ENCODE measurements at places on chromosomes 1 and 21.

- H3K27ac ChIP-seq, result no peak overlapping the region
- no peak for DNase-seq
- H3K4me1 ChIP-seq, result no peaks in the 10 kb centered on the region
- H3K4me3 ChIP-seq, result no peak overlapping the region
Observed at GRCh38 chr1:64624218-64624713, 120.6 kb upstream of the RAVER2 start.

DNA sequence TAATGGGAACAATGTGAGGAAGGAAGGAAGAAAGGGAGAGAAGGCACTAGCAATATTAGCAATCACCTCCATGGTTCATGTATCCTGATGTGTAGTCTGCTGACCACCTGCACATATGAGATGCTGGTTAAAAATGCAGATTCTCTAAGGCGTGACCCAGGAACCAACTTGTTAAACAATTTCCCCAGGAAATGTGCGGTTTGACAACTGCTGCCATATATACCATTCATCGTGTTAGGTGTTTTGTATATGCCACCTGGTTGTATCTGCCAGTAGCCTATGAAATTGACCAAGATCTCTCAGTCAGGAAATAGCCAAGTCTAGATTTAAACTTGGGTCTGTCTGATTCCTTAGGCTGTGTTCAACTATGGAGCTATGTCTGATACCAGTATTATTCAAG, 4.1 kb downstream of the SEMA4A start:
- H3K27ac ChIP-seq, result no peak overlapping the region
- peaks cover 5% of the 10 kb centered on the region for H3K4me1 ChIP-seq
- peaks cover 7% of the 10 kb centered on the region for H3K27me3 ChIP-seq
- no peaks in the 10 kb centered on the region for H3K36me3 ChIP-seq

DNA sequence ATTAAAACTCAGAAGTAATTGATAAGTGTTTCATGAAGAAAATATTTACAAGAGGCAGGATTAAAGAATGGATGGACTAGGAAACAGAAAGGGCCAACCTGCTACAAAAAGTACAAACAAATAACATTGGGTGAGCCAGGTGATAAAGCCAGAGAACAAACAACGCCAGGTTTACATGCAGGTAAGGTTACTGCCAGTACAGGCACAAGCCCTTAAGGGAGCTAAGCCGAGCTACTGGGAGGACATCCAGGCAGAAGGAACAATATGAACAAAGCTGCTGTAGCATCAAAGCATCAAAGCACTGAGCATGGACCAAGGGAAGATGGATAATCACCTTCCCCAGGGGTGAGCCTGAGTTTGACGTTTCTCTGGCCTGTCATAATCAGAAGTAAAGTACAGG, 380.7 kb downstream of the SEC16B start:
- no peaks in the 10 kb centered on the region for H3K36me3 ChIP-seq
- no peaks in the 10 kb centered on the region for H3K4me1 ChIP-seq

GRCh38 chr1:114750780-114751179, 7.0 kb downstream of the CSDE1 start:
- no peaks in the 10 kb centered on the region for H3K27me3 ChIP-seq
- no peak overlapping the region for H3K4me3 ChIP-seq
- no peak overlapping the region for H3K27ac ChIP-seq
- peaks cover 10% of the 10 kb centered on the region for H3K36me3 ChIP-seq

GRCh38 chr21:39580744-39581143, 32.0 kb upstream of the B3GALT5 start:
- no peaks in the 10 kb centered on the region for H3K27me3 ChIP-seq
- no peak for DNase-seq
- H3K27ac ChIP-seq, result no peak overlapping the region
- H3K4me1 ChIP-seq, result peaks cover 5% of the 10 kb centered on the region
- no peaks in the 10 kb centered on the region for H3K36me3 ChIP-seq

- H3K27ac ChIP-seq, result no peak overlapping the region
- no peaks in the 10 kb centered on the region for H3K36me3 ChIP-seq
- peak; percentile 69 for DNase-seq
- H3K27me3 ChIP-seq, result no peaks in the 10 kb centered on the region
Observed at GRCh38 chr1:233394860-233395717, 67.6 kb downstream of the MAP3K21 start.

- H3K36me3 ChIP-seq, result no peaks in the 10 kb centered on the region
- H3K4me1 ChIP-seq, result no peaks in the 10 kb centered on the region
- DNase-seq, result no peak
- H3K27me3 ChIP-seq, result no peaks in the 10 kb centered on the region
- no peak overlapping the region for H3K4me3 ChIP-seq
Observed at GRCh38 chr1:244585867-244586266, 67.1 kb upstream of the DESI2 start.

DNA sequence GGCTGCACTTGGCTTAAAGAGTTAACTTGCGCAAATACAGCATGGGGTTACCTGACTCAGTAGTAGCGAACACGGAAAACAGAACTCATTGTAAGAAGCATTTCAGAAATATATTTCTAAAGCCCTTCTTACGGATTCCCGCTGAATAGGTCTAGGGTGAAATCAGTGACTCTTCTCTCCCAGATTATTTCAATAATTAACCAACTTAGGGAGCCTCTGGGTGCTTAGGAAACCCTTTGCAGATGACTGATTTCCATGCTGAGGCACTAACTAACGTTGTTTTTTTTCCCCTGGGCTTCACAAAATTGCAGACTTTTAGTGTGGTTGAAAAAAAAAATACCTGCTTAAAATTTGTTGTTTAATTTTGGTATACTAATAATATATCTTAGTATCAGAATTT, 40.3 kb downstream of the BTG3 start:
- peaks cover 7% of the 10 kb centered on the region for H3K4me1 ChIP-seq
- H3K27ac ChIP-seq, result no peak overlapping the region
- peaks cover 15% of the 10 kb centered on the region for H3K36me3 ChIP-seq
- H3K27me3 ChIP-seq, result no peaks in the 10 kb centered on the region
- no peak for DNase-seq

DNA sequence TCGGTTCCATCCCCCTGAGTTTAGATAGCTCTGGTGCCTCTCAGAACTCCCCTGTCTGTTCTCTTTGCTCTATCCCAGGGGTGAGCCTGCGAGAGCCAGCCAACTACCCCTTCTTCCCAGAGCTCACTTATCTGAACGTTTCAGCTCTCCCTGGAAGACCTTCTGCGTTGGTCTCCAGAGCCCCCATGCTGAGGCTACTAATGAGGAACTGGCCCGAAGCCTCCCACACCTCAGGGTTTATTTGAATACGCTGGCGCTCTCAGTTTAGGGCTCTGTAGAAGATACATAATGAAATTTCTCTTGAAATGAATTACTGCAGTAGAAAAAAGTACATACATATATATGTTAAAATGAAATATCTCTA, 43.5 kb downstream of the TCEANC2 start:
- H3K27me3 ChIP-seq, result no peaks in the 10 kb centered on the region
- no peaks in the 10 kb centered on the region for H3K36me3 ChIP-seq
- peak; percentile 57 for DNase-seq
- peaks cover 15% of the 10 kb centered on the region for H3K4me1 ChIP-seq
- H3K27ac ChIP-seq, result no peak overlapping the region

DNA sequence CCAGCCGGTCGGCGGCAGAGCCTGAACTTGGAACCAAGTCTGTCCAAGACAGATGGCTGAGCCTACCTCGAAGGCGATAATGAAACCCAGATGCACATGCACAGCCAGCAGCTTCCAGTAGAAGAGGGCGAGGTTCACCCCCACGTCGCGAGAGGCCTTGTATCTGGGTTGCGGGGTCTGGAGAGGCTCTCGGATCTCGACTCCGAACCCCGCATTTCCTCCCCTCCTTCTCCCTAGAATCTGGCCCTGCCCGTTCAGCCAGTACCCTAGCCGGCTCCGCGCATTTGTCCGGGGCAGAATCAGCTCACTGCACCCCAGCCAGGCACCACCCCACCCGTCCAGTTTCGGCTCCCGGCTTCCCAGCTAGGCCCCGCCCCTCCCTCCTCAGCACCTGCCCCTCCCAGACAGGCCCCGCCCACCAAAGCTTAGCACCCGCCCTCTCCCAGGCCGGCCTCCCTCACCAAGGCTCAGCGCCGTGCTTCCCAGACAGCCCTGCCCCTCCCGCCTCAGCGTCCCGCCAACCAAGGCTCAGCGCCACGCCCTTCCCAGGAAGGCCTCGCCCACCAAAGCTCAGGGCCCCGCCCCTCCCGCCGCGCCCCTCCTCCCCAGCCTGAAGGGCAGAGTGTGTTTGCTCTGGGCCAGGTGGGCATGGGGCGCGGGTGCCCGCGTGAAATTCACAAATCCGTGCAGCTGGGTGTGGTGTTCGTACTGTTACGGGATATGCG, 4.8 kb upstream of the ARHGEF19 start:
- peak; percentile 99 for DNase-seq
- H3K27me3 ChIP-seq, result peaks cover 53% of the 10 kb centered on the region
- peaks cover 12% of the 10 kb centered on the region for H3K4me1 ChIP-seq
- H3K27ac ChIP-seq, result no peak overlapping the region
- peak overlapping the region; percentile 48 for H3K4me3 ChIP-seq
- no peaks in the 10 kb centered on the region for H3K36me3 ChIP-seq

DNA sequence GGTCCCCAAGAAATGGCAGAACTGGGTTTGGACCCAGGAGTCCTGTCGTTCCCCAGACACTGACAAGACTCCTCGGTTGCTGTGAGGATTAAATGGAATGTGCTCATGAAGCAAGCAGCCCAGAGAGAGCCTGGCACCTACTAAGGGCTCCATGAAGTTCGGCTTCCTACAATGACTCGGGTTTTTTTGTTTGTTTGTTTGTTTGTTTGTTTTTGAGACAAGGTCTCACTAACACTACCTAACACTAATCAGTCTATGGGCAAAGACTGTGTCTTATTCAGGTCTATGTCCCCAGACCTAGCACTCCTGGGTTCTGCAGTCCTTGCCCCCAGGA, 3.4 kb upstream of the LACTBL1 start:
- no peaks in the 10 kb centered on the region for H3K36me3 ChIP-seq
- no peak overlapping the region for H3K4me3 ChIP-seq
- H3K27ac ChIP-seq, result no peak overlapping the region
- H3K27me3 ChIP-seq, result no peaks in the 10 kb centered on the region
- peaks cover 20% of the 10 kb centered on the region for H3K4me1 ChIP-seq

DNA sequence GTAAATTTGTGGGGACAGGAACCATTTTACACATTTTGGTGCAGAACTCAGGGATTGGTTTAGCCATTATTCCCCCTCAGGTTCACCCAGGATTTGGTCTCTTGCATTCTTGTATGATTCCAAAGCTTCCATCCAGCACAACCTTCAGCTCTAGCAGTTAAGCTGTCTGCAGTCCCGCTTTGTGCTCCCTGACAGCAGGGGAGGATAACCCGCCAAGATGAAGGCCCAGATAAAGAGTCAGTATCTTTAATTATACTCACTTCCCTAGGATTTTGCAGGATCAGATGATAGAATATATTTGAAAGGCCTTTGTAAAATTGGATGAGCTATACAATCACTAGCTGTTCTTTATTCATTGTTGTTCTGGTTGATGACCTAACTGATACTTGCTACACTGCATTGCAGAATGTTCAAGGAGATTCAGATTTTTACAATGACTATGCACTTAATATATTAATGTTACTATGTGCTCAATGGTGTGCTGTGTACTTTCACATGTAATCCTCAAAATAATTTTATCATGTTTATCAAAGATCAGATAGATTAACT, 49.8 kb downstream of the SLC16A1 start:
- peak; percentile 16 for DNase-seq
- H3K27me3 ChIP-seq, result no peaks in the 10 kb centered on the region
- H3K36me3 ChIP-seq, result peaks cover 2% of the 10 kb centered on the region

GRCh38 chr1:156108057-156108456, 6.5 kb upstream of the LMNA start:
- H3K27ac ChIP-seq, result no peak overlapping the region
- DNase-seq, result no peak
- peaks cover 37% of the 10 kb centered on the region for H3K4me1 ChIP-seq
- no peaks in the 10 kb centered on the region for H3K36me3 ChIP-seq
- H3K27me3 ChIP-seq, result no peaks in the 10 kb centered on the region

DNA sequence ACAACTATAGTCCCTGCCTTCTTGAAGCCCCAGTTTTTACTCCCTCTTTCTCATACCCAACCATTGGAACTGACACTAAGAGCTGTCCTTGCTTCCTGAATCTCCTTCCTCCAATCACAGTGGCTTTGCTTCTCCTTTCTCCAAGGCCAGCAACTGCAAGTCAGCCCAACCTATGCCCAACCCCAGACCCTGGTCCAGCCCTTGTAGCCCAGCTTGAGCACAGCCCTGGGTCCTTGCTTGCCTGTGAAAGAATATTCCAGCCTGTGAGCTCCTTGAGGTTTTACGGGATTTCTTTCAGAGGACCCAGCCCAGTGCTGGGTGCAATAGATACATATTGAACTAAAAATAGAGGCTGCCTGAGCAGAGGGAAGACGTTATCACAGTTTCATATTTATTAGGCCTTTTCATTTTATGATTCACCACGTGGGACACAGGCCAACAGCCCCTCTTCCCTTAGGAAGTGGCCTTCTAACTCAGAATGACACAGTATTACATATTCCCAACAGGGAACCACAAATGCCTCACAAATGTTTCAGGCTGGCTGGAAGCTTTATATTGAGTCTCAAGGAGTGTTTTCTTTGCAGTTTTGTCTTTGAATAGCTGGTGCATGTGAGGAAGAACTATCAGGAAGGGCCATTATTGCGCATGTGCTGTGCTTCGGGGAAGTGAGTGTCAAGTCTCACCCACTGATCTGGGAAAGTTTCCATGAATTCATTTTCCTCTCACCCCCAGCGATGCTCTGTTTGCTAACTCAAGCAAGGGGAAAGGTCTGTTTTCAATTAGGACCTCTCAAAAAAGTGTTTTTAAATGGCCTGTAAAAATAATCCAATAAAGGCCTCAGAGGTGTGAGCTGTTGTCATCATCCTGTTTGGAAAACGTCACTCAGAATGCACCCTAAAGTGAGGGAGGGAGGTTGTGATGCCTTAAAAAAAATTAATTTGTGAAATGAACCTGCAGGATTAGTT, 92.3 kb upstream of the NFIA start:
- H3K4me1 ChIP-seq, result peaks cover 11% of the 10 kb centered on the region
- no peak overlapping the region for H3K27ac ChIP-seq
- H3K36me3 ChIP-seq, result no peaks in the 10 kb centered on the region
- H3K27me3 ChIP-seq, result no peaks in the 10 kb centered on the region

GRCh38 chr1:220307607-220308006, 35.4 kb upstream of the RAB3GAP2 start:
- no peak overlapping the region for H3K4me3 ChIP-seq
- H3K4me1 ChIP-seq, result no peaks in the 10 kb centered on the region
- no peak for DNase-seq
- no peaks in the 10 kb centered on the region for H3K36me3 ChIP-seq

GRCh38 chr1:45584351-45585109, 689 bp downstream of the NASP start:
- no peaks in the 10 kb centered on the region for H3K27me3 ChIP-seq
- H3K27ac ChIP-seq, result peak overlapping the region; percentile 95
- DNase-seq, result peak; percentile 98
- peak overlapping the region; percentile 90 for H3K4me3 ChIP-seq
- peaks cover 4% of the 10 kb centered on the region for H3K36me3 ChIP-seq

DNA sequence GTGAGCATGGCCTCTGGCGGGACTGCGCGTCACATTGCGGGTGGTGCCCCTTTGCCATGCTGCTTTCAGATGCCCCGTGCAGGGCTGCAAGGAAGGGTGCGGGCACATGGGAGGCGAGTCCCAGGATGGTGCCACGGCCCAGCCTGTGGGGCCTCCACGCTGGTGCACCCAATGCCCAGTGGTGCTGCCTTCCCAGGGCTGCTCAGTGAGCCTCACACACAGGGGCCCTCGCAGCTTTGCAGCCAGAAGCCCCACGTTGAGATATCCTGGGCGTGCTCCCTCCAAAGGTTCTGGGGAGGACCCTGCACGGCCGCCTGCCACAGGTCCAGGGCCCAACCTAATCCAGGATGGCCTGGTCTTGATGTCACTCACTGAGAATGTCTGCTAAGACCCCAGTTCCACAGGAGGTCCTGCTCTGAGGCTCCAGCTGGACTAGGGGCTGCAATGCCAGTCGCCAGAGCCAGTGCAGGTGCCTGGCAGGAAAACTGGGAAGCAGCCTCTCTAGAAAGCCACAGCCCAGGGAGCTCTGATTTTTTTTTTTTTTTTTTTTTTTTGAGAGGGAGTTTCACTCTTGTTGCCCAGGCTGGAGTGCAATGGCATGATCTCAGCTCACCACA, 34.1 kb upstream of the PRSS38 start:
- no peak overlapping the region for H3K27ac ChIP-seq
- H3K4me1 ChIP-seq, result no peaks in the 10 kb centered on the region
- peaks cover 9% of the 10 kb centered on the region for H3K27me3 ChIP-seq
- no peak for DNase-seq
- no peak overlapping the region for H3K4me3 ChIP-seq

Measured in neural progenitor cell (in vitro differentiated cells).